Stimulated activated CD4-positive, alpha-beta T cell treated with anti-CD3 and anti-CD28 coated beads, Interleukin-2, amount 100 ng/mL, for 48 hours (primary cell): ENCODE measurements at places on chromosomes 6 and 20.
A peak's percentile ranks its signal among the peaks of the same experiment; 100 is the strongest.

GRCh38 chr6:43123461-43124314 is 47.4 kb upstream of the SRF start:
- no peak for DNase-seq

DNA sequence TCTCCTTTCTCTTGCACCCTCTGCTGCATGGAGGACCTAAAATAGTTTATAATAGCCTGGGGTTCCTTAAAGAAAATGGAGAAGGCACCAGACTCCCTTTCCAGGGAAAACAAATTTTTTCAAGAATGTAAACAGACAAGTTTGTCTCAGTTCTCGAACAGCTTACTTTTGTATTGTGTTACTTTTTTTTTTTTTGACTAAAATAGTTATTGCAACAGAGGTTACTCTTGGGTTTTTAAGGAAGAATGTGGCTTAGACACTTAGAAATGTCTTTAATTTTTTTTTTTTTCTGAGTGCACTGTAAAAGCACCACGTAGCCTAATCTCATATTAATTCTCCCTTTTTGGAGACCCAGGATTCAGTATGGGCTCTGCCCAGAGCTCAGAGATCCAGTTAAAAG is 148.7 kb upstream of the CARMIL1 start:
- DNase-seq, result no peak

- peak; percentile 7 for DNase-seq
Observed at GRCh38 chr6:128655978-128656498, 135.6 kb upstream of the PTPRK start.

- DNase-seq, result no peak
Observed at GRCh38 chr6:81075974-81076373, 676.5 kb downstream of the TENT5A start.
